ENCODE measurements at places on chromosomes 7 and 10.

GRCh38 chr10:30662814-30663213, 33.3 kb upstream of the LYZL2 start:
- DNase-seq = no peak

DNA sequence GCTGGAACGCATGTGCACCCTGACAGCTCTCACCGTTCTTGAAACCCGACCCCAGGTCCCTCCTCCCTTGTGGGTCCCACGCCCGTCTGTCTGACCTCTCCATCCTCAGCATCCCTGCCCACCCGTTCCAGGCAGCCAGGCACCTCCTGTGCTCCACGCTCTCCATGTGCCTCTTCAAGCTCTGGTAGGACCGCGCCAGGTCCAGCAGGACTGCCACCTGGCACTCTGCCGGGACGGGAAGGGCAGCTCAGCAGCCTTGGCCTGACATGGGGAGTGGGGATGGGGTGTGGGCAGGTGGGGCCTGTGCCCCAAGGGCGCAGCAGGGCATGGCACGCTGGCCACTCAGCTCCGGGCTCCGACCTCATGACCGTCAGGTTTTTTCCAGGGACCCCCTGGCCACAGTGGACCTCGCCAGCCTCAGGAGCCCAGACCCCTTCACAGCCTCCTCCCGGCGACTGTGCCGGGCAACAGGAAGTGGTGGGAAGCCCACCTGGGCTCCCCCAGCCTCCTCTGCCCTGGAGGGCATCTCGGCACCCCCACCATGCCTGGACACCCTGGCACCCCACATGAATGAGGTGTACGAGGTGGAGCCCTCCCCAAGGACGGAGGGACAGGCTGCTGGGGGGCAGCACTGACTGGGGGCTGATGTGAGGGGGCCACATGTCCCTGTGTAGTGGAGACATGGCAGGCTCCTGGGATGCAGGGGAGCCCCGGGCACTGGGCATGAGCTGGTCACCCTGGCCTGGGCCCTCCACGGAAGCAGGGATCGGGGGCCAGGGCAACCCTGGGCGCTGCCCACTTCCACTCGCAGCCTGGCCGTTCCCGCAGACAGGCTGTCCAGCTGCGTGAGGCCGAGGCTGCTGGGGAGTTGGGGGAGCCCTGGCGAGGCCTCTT, 25.1 kb upstream of the NKX6-2 start:
- DNase-seq = no peak

DNA sequence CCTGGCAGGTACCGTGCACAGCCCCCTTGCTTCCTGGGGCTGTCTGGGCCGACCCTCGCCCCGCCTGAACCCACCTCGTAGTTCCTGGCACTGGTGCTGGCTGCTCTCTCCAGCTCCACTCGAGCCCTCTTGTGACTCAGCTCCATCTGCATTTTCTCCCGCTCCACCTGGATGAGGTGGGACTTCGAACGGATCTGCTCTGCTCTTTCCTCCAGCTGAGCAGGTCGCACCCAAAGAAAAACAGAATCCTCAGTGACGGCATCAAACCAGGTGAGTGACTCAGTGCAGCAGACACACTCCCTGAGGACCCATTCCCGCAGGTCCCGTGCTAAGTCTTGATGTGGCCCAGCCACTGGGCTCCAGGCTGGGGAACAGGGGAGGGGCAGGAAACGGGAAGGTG, 7.4 kb downstream of the MAD1L1 start:
- no peak for DNase-seq

DNA sequence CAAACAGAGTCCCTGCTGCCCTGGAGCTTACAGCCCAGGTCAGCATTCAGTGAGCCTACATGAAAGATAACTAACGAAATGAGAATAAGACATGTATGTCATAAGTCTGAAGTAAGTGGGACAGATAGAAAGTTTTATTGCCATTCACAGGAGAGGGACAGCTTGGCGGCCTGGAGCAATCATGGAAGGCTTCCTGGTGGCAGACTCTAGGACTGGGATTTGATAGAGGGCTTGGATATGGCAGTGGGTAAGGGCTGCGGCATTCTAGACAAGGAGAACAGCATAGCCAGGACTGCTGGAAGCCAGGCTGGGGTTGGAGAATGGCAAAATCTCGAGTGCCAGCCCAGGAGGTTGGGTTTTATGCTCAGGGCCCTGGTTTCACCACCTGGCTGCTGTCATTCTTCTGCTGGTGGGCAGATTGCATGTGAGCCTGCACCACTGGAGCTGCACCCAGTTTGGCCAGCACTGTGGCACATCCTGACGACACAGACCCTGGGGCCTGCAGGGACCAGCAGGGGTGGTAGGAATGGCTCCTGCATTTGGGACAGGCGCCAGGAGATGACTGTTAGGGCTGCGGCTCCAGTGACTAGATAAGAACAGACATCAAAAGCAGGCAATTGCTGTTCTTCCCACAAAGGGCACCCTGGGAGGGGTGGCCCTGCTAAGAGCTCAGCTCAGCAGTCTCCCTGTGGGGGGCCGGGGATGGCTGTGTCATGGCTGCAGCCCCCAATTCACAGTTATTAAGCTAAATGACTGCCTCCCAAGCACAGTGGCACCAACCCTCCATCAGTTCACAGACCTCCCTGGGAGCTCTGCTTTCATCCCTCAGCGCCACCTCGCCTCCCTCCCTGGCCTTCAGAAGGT, 161.1 kb downstream of the RPS24 start:
- no peak for DNase-seq

GRCh38 chr10:118102121-118102520, 55.4 kb upstream of the RAB11FIP2 start:
- DNase-seq = no peak

- DNase-seq = no peak
These were observed 12.1 kb upstream of the MYL7 start for GRCh38 chr7:44152971-44153947.

GRCh38 chr7:47670729-47671128, 88.8 kb upstream of the TNS3 start:
- DNase-seq = peak; percentile 93

GRCh38 chr10:11530806-11531205, 80.6 kb downstream of the USP6NL start:
- DNase-seq = peak; percentile 65

DNA sequence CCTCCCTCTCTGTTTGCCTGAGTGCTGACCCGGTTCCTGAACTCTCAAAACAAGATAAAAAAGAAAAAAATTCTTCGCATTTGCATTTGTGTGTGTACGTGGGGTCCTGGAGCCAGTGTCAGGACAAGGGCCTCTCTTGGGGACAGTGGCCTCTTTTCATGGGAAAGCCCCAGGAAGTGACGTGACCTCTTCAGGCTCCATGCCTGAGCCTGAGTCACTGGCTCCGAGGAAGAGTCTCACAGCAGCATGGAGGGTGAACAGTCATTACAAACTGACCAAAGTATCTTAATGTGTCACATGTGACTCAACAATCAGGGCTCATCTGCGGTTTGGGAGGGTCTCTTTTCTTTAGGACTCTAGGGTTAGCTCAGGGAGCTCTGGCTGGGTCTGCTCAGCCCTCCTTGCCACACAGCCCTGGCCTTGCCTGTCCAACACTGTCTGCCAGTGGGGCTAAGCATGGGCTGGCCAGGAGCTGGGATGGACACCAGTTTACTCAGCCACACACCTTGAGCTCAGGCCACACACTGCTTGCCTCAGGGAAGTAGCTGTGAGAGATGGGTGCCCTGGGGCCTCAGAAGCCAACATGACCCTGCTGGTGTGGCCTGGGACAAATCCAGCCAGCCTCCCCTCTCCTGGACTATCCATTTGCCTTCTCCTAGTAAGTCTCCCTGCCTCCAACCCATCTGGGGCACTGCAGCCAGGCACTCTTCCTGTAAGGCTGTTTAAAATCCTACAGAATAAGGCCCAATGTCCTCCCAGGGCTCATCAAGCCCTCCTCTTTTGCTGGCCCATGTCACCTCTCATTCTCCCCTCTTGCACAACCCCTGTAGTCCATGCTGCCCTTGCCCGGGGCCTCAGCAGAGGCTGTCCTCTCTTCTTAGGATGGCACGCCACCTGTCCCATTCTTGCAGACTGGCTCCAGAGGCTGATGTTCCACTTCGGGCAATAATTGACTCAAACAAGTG, 10.5 kb downstream of the TMEM273 start:
- peak; percentile 88 for DNase-seq

DNA sequence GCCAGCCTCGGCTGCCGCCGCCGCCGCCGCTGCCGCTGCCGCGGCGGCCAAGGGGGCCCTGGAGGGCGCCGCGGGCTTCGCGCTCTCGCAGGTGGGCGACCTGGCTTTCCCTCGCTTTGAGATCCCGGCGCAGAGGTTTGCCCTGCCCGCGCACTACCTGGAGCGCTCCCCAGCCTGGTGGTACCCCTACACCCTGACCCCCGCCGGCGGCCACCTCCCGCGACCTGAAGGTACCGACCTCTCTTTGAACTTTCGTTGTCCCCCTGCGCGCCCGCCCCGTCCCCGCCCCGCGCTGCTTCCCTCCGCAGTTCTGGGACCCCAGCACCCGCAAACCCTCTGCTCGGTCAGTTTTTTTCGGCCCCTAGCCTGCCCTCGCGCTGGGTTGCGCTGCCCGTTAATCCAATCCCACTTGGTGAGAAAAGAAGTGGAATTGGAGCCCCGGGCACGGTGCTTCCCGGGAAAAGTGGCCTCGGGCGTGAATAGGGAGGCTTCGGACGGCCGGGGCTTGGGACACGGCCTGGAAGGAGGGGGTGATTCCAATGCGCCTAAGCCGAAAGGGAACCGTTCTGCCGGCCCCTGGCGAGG, 543 bp downstream of the HMX3 start:
- DNase-seq = no peak

DNA sequence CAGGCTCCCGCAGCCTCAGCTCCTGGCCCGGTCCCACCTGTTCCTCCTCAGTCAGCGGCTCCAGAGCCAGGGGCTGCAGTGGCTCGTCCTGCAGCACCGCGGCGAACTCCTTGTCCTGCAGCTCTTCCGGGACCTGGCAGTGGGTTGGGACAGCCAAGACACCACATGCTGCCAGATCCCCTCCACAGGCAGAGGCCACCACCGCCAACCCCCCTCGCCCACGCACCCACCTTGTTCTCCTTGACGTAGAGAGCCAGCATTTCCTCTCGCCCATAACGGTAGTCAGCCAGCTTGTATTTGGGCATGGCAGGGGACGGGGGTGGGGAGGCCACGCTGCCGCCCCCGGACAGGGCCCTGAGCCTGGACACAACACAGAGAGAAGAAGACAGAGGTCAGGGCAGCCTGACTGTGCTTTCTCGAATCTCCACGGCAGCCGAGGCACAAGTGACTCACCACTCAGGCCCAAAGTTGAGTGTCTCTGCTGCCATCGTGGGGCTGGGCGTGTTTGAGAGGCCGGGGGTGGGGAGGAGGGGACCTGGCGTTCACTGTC, 6.2 kb downstream of the GIGYF1 start:
- DNase-seq = no peak

DNA sequence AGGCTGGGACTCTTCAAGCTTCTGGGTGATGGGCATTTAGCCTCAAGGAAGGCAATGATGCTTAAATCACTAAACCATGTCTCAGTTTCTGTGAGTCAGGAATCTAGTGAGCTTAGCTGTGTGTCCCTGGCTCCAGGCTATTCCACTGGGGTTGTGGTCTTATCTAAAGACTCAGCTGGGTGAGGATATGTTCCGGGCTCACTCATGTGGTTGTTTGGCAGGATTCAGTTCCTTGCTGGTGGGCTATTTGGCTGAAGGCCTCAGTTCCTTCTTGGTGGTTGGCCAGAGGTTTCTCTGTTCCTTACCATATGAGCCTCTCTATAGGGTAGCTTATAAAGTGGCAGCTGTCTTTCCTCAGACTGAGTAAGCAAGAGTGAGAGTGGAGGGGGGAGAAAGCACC, 12.0 kb downstream of the EVX1 start:
- peak; percentile 7 for DNase-seq

DNA sequence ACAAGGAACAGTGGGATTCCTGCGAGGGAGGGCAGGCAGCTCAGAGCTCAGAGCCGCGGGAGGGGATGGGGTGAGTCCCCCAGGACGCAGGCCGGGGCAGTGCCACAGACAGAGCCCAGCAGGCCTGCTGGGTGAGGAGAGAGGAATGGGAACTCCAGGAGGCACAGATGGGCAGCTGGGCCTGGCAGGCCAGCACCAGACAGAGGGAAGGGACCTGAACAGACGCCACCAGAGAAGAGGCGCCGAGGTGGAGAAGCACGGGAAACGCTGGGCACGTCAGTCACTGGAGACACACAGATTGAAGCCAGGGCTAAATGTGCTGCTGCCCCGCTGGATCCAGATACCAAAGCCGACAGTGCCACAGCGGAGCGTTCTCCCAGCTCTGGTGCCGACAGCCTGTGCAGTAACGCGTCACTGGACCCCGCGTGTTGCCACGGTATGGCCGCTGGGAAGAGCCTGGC, 225.8 kb downstream of the MAD1L1 start:
- DNase-seq = no peak

Measured in GM12865 (cell line).